ENCODE measurements at places on chromosomes 3 and 15. TPM values are rescaled to one million over a fixed set of nuclear protein-coding genes. Genes with fewer than 3 reads are reported as not detected.

Gene SUSD5
- not detected for total RNA-seq

Gene GOLGA6A
- not detected for total RNA-seq

Gene ICE2
- total RNA-seq = 14.8 TPM

Gene SENP7
- 5.4 TPM for total RNA-seq

Gene PRKCD
- 18.7 TPM for total RNA-seq

Gene WDR93
- 0.22 TPM for total RNA-seq

GRCh38 chr3:42680271-42680670, 5.1 kb upstream of the KLHL40 start:
- no peak for DNase-seq

- DNase-seq = no peak
Measured at GRCh38 chr15:58185439-58185838, 47.3 kb downstream of the AQP9 start.

GRCh38 chr3:117079997-117080396, 370.4 kb downstream of the TUSC7 start:
- DNase-seq = no peak

GRCh38 chr3:129556890-129557547, 14.0 kb downstream of the H1-8 start:
- no peak for DNase-seq

- DNase-seq = peak; percentile 4
Measured at GRCh38 chr3:136251511-136251910, 1.4 kb downstream of the PCCB start.

GRCh38 chr3:134249296-134249841, 1.3 kb downstream of the RYK start:
- DNase-seq = no peak

DNA sequence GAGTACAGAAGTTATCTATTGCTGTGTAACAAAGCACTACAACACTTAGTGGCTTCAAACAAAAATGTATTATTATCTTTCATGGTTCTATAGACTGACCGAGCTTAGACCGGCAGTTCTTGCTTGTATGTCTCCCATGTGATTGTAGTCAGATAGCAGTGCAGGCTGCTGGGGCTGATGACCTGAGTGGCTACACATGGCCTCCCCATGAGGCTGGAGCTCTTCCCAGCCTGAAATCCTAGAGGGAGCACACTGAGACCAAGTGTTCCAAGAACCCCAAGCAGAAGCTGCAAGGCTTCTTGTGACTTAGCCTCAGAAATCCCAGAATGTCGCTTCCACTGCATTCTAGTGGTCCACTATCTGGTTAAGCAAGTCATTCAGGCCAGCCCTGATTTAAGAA, 141.2 kb upstream of the TLE3 start:
- no peak for DNase-seq

DNA sequence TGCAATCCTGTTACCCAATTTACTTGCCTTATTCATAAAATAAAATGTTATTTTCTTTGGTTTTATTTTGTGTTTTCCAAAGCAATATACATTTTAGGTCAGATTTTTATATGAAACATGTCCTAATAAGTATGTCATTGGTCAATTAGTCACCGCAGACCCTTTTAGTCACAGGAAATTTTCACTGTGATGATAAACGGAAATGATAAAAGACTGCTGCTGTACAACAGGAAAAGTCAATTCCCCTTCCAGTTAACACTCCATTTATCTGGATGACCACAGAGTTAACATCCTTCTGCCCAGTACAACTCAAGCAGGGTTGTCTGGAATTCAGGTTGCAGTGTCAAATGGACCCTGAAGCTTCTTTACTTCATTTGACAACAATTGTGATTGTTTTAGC, 175.2 kb downstream of the LSAMP start:
- peak; percentile 10 for DNase-seq

GRCh38 chr15:88497109-88497765, 29.7 kb downstream of the MRPS11 start:
- DNase-seq = no peak

DNA sequence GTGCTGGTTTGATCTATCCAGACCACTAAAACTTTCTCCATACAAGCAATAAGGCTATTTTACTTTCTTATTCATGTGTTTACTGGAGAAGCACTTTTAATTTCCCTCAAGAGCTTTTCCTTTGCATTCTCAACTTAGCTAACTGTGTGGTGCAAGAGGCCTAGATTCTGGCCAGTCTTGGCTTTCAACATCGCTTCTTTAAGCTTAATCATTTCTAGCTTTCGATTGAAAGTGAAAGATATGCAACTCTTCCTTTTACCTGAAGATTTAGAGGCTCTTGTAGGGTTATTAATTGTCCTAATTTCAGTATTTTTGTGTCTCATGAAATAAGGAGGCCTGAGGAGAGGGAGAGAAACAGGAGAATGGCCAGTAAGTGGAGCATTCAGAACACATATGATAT, 234.8 kb upstream of the GADL1 start:
- DNase-seq = no peak

- DNase-seq = peak; percentile 19
Measured at GRCh38 chr15:78684657-78685056, 43.6 kb upstream of the CHRNB4 start.

GRCh38 chr3:24100696-24101402, 155.8 kb downstream of the NR1D2 start:
- DNase-seq = no peak

DNA sequence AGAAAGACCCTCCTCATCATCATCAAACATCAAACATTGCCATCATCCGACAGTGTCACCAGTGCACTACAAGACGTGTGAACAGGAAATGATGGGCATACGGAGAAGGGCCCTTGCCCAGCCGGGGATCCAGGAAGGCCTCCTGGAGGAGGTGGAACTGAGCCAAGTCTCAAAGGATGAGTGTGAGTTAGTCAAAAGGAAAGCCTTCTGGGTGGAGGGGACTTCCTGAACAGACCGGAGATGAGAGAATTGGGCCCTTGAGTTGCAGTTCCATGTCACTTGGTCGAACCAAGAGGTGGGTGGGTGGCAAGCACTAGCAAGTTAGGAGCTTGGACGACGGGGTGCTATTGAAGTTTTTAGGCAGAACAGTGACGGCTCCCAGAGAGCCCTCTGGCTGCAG, 8.5 kb downstream of the SEMA4B start:
- peak; percentile 38 for DNase-seq

DNA sequence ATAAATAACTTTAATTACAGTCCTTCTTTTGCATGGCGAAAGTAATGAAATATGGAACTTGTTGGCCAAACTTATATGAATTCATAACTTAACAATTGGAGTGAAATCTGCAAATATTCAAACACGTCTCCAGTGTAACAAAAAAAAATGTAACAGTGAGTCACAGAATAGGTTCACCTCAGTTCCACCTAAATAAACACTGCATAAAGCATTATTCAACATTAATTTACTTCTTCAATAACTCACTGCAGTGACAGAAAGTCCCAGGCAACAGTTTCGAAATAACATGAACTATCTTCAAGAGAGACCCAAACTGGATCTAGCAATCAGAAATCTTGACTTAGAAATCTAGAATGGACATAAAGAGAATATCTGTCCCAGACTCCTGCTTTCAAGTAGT, 75.6 kb downstream of the GMNC start:
- DNase-seq = peak; percentile 61
